ENCODE measurements at places on chromosomes 5 and 9.

- no peak for DNase-seq
These were observed 96.3 kb upstream of the MEF2C start for GRCh38 chr5:88979244-88979643.

GRCh38 chr9:137145731-137146526 lies 7.0 kb downstream of the GRIN1 start:
- DNase-seq: no peak

DNA sequence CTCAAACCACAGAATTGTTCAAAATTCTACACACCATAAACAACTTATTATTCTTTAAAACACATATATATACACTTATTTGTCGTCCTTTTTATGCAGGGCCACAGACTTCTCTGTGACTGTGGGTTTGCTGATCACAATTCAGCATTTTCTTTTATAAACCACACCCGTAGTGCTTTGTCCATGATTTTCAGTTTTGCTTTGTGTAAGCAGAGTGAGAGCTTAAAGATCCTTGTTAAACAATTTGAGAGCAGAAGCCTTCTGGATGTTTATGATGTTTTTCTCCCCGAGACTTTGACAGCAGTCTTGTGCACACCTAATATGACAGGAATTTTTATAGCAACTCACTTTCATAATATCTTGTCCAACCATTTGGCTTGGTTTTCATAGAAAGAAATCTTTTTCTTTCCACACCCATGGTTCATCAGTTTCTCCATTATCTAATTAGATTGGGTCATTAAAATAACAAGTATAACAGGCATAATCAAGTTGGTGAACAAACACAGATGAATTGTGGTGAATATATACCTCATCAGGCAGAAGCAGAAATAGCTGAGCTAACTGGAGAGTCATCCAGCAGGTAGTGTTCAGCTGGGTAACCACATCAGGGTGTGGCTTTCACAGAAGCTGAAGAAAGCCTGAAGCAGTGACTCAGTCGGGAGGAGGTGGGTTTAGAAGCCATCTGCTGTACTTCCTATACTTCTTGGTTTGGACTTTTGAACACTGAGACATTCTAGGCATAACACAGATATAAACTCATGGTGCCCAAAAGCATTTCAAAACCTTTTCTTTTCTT lies 232.8 kb downstream of the DOCK8 start:
- peak; percentile 89 for DNase-seq

GRCh38 chr5:139908749-139909148 lies 113.1 kb downstream of the PSD2 start:
- DNase-seq: no peak

DNA sequence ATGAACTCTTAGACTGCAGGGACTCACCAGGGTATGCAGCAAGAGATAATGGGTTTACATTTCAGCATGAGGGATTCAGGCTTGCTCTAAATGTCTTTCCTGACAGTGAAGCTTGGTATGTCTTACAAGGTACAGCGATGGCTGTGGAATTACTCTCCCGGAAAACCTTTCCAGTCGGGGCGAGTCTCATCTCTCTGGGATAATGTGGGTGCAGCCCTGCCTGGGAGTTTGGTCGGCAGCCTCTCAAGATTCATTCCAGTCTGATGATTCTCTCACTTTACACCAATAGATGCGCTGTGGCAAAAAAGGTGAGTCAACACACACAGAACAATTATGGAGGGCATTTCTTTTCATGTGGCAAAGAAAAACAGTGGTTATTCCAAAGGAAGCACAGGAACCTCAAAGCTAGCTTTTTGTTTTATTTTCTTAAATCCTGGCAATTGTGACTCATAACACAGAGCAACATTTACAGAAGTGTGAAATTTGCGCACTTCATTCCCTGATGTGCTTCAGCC lies 190.3 kb downstream of the DCP2 start:
- peak; percentile 94 for DNase-seq
